ENCODE measurements at places on chromosomes 12 and 14.

DNA sequence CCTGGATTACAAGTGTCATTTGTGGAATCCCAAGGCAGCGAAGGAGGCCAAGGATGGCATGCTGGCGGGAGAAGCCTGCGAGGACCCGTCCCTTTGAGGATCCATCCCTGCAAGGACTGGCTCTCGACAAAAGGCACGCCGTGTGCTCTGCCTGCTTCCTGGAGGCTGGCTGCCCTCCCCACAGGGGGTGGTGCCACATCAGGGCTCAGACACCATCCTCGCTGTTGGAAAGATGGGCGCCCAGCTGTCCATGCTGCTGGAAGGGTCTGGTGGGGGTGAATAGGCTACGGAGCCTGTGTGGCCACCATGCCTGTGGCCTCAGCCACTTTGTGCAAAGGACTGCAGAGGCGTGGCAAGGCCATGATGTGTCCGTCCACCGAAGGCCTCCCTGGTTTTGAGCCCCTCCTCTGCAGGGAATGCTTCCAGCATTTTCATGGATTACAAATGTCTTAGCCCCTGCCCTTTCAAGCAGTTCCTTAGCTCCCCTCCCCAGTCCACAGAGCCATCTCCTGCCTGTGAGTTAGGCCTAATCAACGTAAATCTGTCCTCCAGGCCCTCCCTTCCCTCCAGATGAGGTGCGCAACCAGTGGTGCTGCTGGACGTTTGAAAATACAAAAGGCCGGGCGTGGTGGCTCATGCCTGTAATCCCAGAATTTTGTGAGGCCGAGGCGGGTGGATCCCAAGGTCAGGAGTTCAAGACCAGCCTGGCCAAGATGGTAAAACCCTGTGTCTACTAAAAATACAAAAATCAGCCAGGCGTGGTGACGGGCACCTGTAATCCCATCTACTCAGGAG, 22.1 kb downstream of the ZBTB42 start:
- no peak for DNase-seq

DNA sequence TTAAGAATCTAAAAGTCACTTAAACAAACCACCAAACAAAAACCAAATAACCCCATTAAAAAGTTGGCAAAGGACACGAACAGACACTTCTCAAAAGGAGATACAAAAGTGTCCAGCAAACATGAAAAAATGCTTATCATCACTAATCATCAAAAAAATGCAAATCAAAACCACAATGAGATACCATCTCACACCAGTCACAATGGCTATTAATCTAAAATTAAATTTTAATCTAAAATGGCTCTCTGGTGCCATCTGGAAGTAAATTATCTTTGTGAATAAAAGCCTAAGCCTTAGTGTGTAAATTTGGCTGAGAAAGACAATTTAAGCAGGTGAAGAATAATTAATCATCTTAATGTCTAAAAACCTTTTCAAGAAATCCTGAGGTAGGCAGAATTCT, 204.5 kb upstream of the PPFIA2 start:
- DNase-seq = no peak

DNA sequence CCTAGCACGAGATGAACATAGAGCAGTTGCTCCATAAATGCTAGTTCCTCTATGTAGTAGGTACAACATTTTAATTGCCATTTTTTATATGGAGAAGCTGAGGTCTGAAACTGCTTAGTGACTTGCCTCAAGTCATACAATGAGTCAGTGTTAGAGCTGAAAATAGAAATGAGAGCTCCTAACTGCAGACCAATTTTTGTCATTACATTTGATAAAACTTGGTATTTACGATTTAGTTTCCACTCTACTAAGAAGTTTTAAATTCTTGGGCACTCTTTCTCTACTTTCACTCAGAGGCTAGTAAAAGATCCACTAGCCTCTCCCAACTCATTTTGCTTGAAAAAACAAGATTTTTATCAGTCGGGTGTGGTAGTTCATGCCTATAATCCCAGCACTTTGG, 8.1 kb upstream of the TMED10 start:
- DNase-seq = no peak

GRCh38 chr12:21819678-21820077, 45.2 kb upstream of the KCNJ8 start:
- DNase-seq = no peak

DNA sequence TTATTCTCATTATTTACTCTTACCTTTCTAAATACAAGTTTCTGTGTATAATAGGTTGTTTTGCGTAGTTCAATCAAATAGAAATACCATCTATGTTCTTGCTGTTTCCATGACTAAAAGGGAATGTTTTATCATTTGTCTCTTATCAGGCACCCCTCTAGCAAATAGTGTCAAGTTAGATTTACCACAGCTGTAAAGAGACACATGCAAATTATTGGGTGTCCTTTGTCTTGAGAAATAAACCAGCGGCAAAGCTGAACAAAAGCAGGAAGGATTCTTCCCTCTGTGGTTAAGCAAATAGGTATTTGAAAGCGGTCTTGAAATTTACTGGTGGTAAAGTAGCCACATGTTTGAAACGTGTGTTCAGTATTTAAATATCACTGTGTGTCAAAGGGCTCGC, 405.9 kb downstream of the TMTC2 start:
- DNase-seq = no peak

DNA sequence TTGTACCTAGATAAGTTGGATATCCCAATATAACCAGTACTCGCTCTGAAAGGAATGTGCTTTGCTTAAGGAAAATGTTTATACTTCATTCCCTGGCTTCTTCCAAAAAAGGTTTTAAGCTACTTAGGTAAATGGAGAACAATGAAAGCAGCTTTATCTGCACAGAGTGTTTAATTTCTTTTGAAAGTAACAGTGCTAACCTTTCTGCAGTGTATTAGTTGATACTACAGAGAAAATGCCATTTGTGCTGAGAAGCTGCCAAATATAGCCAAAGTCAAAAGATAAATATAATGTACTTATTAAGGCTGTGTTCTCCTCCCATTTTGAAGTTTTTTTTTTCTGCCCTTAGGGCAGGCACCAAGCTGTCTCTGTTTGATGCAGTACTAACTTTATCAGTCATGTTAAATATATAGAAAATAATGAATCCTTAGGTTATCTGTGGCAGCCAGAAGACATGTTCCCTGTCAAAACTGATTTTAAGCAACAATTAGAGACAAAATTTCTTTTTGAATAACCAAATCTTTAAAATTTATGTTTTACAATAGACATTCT, 145.4 kb upstream of the KITLG start:
- no peak for DNase-seq

GRCh38 chr12:76621582-76622024, 62.0 kb upstream of the OSBPL8 start:
- DNase-seq = peak; percentile 75

GRCh38 chr12:1606021-1606622, 11.7 kb upstream of the FBXL14 start:
- peak; percentile 59 for DNase-seq

- no peak for DNase-seq
Observed at GRCh38 chr14:38339696-38340095, 83.8 kb upstream of the CLEC14A start.

DNA sequence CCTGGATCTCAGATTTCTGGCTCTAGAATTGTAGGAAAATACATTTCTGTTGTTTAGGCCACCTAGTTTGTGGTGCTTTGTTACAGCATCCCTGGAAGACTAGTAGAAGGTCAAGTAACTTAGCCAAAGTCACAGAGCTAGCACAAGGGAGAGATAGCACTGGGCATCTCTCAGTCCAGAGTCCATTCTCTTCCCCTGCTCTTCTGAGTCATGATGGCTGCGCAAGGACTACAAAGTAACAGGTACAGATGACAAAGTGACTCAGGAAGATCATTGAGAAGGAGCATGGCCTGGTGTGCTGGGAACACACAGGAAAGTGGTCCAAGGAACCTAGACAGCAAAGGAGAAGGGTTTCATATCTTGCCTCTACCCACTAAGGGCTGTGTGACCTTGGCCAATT, 19.3 kb downstream of the SLC17A8 start:
- DNase-seq = no peak

DNA sequence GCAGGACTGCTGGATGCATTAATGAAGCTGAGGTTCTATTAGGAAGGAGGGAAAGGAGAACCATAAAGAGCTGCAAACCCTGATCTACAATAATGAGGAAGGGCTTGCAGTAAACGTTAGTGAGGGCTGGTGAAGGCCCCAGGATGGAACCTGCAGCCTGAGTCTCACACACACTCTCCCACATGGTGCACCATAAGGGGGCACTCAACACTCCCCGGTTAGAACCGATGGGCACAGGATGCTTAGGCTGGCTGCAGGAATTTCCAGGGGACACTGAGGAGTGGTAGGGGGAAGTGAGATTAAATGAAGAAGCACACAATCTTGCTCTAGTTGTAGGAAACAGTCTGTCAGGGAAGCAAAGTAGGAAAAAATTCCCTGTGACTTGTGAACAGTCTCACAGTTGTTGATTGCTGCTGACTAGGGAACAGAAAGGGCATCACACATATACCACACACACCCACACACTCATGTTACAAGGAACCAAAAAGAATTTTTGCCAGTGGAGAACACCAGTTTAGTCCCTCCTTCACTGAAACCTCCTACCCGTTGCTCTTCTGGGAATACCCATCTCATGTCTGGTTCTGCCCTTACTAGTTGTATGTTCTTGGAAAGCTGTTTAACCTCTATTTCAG, 56.2 kb upstream of the FERMT2 start:
- no peak for DNase-seq

GRCh38 chr14:103890821-103891666, 37.2 kb upstream of the TDRD9 start:
- DNase-seq = no peak

- DNase-seq = no peak
Observed at GRCh38 chr14:103257211-103257962, 76.7 kb upstream of the EIF5 start.

DNA sequence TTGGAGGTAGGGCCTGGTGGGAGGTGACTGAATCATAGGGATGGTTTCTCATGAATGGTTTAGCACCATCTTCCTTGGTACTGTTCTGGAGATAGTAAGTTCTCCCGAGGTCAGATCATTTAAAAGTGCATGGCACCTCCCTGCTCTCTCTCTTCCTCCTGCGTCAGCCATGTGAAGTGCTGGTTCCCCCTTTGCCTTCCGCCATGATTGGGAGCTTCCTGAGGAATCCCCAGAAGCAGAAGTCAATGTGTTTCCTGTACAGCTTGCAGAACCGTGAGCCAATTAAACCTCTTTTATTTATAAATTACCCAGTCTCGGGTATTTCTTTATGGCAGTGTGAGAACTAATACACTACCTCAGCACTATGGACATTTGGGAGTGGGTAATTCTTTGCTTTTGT, 4.8 kb upstream of the LGMN start:
- no peak for DNase-seq

DNA sequence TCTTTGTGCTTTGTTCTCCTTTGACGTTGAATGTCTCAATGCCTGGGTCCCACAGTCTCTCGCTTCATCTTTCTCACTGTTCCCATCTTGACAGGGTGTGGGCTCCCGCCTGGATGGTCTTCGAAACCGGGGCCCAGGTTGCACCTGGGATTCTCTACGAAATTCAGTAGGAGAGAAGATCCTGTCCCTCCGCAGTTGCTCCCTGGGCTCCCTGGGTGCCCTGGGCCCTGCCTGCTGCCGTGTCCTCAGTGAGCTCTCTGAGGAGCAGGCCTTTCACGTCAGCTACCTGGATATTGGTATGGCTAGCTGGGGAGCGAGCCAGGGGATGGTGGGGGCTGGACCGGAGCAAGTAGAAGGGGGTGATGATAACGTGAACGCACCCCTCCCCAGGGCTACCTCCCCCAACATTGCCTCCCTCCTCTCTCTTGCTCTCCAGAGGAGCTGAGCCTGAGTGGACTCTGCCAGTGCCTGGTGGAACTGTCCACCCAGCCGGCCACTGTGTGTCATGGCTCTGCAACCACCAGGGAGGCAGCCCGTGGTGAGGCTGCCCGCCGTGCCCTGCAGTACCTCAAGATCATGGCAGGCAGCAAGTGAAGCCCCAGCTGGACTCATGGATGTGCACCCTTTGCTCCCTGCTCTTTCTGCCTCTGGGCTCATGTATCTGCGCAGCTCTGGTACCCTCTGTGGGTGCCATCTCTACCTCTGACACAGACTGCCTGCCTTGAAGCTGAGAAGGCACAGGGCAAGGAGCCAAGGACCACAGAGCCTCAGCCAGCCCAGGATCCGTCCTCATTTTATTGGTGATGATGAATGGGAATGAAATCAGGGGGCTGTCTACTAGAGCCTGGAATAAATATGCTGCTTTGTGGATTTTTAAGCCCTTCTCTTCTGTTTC, 1.5 kb downstream of the NPFF start:
- no peak for DNase-seq

DNA sequence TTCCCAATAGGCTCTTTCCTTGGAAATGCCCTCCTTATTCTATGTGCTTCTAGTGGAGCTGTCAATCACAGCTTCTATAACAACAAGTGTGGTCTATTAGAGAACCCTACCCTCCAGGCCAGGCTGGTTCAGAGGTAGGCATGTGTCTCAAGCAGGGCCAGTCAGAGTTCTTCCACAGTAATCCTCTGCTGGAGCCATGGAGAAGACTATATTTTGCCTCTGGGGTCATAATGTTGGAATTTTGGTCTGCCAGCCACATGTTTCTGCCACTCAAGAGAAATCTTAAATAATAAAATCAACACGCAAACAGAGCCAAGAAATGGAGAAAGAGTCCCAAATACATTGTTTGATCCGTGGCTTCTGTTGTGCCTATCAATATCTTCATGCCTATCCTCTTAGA, 23.8 kb upstream of the FICD start:
- DNase-seq = no peak

DNA sequence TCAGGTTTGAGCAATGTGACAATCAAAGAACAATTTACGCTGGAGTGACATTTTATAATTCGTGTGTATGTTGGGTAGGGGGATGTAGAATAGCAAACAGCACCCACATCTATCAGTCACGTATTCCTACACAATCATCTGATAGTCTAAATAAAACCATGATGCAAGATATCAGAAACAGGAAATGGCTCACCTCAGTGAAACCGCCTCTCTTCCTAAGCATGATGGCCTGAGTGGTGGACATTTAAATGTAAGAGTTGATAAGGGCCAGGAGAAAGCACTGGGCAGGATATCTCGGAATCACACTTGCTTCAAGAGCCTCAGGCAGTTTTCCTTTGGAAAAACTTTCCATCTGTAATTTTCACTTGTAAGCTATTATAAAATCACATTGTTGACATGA, 128.2 kb downstream of the GRIP1 start:
- no peak for DNase-seq

DNA sequence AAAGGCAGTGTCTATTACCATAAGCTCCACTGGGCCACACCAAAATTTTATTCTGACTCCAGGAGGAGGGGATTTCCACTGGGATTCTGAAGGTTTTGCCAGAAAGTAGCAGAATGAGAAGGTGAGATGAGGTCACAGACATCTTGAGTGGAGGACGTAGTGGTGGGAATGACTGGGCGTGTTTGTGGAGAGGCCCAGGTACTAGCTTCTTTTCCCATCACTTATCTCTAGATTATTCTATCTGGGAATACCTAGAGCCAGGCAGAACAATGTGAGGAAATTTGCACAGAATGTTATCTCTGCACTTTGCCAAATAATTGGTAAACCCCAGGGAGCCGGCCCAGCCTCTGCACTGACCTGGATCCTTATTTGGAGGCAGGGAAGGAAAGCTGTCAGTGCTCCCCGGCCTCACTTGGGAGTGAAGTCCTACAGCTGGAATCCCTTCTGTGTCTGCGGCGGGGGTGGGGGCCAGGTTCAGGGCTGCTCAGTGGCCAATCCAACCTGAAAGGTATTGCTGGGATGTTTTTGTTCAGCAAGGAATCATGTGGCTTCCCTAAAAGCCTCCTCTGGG, 129.4 kb downstream of the C12orf75 start:
- DNase-seq = no peak

GRCh38 chr12:88764781-88765480, 184.7 kb upstream of the KITLG start:
- DNase-seq = no peak

- no peak for DNase-seq
Observed at GRCh38 chr12:30308010-30308717, 387.5 kb downstream of the IPO8 start.

All from ecto neural progenitor cell (in vitro differentiated cells).